A549 treated with RU486 at 1 μM for 4 hours (cell line): ENCODE measurements at places on chromosomes 5 and 9. TPM values are rescaled to one million over a fixed set of nuclear protein-coding genes. Genes with fewer than 3 reads are reported as not detected.

The TPM2 gene
- 613 to 691 TPM (median 662 TPM) in 5 replicates for total RNA-seq

The PRLR gene
- total RNA-seq = 0.01 to 0.29 TPM (median 0.14 TPM) in 4 of 5 replicates, not detected in the other

The CNTLN gene
- total RNA-seq = 2.4 to 7.0 TPM (median 5.7 TPM) in 5 replicates

The SPAG8 gene
- total RNA-seq = 0.26 to 0.47 TPM (median 0.41 TPM) in 5 replicates

The TMEFF1 gene
- total RNA-seq = 0.30 to 1.6 TPM (median 1.3 TPM) in 5 replicates

The PRDM9 gene
- total RNA-seq = not detected in 5 replicates

The SPINK6 gene
- total RNA-seq = 0.31 to 0.52 TPM (median 0.37 TPM) in 4 of 5 replicates, not detected in the other

The CCDC171 gene
- 0.15 to 0.51 TPM (median 0.44 TPM) in 5 replicates for total RNA-seq

The NUTM2F gene
- not detected in 5 replicates for total RNA-seq

The REXO4 gene
- 34.3 to 40.3 TPM (median 36.9 TPM) in 5 replicates for total RNA-seq

The AHRR gene
- total RNA-seq = 2.5 to 3.8 TPM (median 2.8 TPM) in 5 replicates

The TAF1L gene
- 0.02 TPM in 1 of 5 replicates, not detected in the others for total RNA-seq

The TRIM14 gene
- 9.8 to 13.4 TPM (median 13.3 TPM) in 5 replicates for total RNA-seq

The BARHL1 gene
- total RNA-seq = not detected in 5 replicates

The IL5 gene
- total RNA-seq = not detected in 5 replicates

The GPR21 gene
- not detected in 5 replicates for total RNA-seq

The CDC14B gene
- total RNA-seq = 6.8 to 11.6 TPM (median 11.4 TPM) in 5 replicates

The CDH6 gene
- total RNA-seq = 0.05 to 0.25 TPM (median 0.16 TPM) in 5 replicates

The PCDHB12 gene
- 0.05 to 0.09 TPM in 2 of 5 replicates, not detected in the others for total RNA-seq
